ENCODE measurements at places on chromosomes 7 and 10.

GRCh38 chr10:110221721-110222261 lies 14.4 kb downstream of the MXI1 start:
- DNase-seq, result no peak

DNA sequence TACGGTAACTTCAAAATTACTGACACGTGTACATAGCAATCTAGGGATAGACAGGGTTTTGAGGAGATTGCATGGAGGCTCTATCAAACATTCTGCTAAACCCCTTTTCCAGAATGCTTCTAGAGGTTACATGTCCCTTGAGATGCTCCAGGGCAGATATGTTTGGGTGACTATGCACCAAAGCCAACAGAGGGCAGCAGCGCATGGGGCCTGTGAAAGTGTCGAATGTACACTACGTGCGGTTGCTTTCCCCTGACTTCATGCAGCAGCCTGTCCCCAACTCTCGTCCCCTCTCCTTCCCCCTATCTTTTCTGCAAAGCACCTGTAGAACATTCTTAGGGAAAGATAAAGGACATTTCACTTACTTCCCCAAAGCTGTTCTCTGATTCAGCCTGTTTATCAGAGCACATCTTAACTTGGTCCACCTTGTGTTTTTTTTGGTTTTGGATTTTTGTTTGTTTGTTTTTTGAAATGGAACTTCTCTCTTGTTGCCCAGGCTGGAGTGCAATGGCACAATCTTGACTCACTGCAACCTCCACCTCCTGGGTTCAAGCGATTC lies 90.2 kb downstream of the UBE3C start:
- DNase-seq, result no peak

GRCh38 chr7:139099172-139099947 lies 10.2 kb downstream of the ZC3HAV1 start:
- DNase-seq, result no peak

DNA sequence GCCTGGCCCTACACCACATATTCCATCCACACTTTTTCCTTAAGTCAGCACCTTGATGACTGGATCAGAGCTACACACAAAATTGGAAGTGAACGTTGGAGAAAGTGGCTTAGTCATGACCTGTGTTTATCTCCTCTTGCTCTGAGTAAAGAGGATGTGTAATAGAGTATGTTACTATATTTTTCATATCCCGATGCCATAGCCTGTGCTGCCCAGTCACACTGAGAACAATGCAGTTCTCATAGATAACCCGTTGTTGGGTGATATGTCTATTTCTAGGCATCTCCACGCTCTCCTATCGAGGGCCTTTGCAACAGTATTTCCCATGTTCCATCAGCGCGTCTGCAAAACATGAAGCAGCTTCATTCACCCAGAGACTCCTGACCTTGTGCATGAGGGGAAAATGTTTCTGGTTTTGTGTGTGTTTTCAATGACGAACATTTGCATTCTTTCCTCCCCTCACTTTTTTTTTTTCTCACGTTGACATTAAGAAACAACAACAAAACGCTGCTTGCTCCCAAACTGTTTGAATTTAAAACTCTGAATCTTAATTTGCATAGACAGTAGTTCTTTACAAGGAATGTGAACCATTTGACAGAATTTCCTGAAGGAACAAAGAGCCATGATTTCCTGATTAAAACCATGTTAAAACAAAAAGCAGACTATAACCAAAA lies 43.4 kb downstream of the GRK5 start:
- no peak for DNase-seq

DNA sequence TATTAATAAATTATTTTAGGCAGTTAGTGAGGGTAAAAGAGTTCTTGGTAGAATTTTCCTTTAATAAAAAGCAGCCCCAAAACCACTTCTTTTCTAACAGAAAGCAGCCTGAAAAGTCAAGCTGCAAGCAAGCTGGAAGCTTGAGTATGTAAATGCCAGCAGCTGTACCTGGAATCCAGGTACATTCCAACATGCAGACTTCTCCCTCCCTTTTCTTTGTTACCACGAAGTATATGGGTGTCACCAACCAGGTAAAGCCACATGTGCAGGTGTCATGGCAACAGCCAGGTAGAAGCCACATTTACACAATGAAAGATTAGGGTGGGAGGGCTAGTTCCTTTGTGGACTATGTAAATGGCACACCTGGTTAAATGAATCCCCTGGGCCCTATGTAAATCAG lies 114.6 kb downstream of the EPC1 start:
- no peak for DNase-seq

- DNase-seq, result no peak
Observed at GRCh38 chr7:128100225-128100948, 69.2 kb upstream of the LRRC4 start.

GRCh38 chr7:30697719-30698460 lies 15.6 kb upstream of the CRHR2 start:
- no peak for DNase-seq

DNA sequence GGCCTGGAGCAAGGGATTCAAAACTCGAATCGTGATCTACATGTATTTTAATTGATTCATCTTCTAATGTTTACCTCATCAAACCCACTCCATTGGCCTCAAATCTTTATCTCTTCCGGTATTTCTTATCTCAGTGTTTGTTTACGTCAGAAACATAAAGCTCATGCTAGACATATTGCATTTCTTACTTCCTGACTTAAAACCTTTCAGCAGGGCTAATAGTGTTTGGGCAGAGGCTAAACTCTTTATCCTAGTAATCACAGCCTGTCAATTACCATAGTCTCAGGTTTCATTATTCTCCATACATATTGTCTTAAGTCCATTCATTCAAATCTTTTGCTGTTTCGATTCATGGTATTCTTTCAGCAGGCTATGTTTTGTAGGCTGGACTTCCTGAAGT lies 81.3 kb upstream of the AGR3 start:
- no peak for DNase-seq

GRCh38 chr7:50153148-50153547 lies 60.1 kb upstream of the ZPBP start:
- DNase-seq, result no peak

- DNase-seq, result no peak
Observed at GRCh38 chr10:14397066-14397465, 66.3 kb upstream of the FRMD4A start.

GRCh38 chr10:21985541-21985940 lies 18.0 kb downstream of the DNAJC1 start:
- no peak for DNase-seq

DNA sequence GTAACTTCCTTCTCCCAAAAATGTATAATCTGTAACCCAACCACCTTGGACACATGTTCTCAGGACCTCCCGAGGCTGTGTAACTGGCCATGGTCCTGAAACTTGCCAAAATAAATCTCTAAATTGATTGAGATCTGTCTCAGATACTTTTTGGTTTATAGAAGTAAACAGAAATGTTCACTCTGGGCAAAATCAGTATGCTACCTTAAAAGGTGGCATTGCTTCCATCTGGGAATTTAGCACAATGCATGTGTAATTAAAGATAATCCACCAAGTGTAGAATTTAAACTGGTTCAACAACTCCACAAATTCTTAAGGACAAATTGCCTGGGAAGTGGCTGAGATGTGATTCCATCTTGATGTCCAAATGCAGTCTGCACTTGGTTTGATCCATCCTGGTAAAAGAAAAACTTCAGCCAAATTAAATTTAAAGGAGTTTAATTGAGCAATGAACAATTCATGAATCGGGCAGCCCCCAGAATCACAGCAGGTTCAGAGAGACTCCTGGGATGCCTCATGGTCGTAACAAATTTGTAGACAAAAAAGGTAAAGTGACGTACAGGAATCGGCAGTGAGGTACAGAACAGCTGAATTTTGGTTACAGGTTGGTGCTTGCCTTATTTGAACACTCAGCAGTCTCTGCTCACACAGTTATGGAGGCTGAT lies 102.6 kb upstream of the PFKP start:
- no peak for DNase-seq

- no peak for DNase-seq
Observed at GRCh38 chr10:11341283-11341960, 270.0 kb downstream of the USP6NL start.

- DNase-seq, result no peak
Observed at GRCh38 chr10:84876116-84876999, 548.0 kb downstream of the CCSER2 start.

GRCh38 chr7:158130023-158130409 lies 457.6 kb downstream of the PTPRN2 start:
- no peak for DNase-seq

DNA sequence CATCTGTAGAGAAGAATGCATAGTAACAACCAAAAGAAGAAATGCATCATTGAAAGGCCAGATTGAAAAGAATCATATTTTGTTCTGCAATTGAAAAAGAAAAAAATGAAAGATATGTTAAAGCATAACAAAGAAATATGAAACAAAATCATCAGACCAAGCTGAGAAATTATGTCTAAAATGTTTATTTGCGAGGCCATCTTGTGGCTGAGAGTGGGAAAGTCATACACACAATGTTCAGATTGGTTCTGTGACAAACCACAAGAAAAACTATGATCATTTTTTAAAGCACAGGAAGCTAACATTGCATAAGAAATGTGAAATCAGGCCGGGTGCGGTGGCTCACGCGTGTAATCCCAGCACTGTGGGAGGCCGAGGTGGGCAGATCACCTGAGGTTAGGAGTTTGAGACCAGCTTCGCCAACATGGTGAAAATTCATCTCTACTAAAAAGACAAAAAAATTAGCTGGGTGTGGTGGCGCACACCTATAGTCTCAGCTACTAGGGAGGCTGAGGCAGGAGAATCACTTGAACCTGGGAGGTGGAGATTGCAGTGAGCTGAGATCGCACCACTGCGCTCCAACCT lies 36.6 kb downstream of the ABCB5 start:
- DNase-seq, result no peak

- DNase-seq, result no peak
Observed at GRCh38 chr7:102814025-102814471, 65.2 kb downstream of the FAM185A start.

- no peak for DNase-seq
Observed at GRCh38 chr10:6654571-6654970, 74.5 kb upstream of the PRKCQ start.

GRCh38 chr7:100091411-100092181 lies 2.8 kb downstream of the COPS6 start:
- no peak for DNase-seq

GRCh38 chr10:124738441-124738840 lies 5.7 kb downstream of the FAM53B start:
- no peak for DNase-seq

DNA sequence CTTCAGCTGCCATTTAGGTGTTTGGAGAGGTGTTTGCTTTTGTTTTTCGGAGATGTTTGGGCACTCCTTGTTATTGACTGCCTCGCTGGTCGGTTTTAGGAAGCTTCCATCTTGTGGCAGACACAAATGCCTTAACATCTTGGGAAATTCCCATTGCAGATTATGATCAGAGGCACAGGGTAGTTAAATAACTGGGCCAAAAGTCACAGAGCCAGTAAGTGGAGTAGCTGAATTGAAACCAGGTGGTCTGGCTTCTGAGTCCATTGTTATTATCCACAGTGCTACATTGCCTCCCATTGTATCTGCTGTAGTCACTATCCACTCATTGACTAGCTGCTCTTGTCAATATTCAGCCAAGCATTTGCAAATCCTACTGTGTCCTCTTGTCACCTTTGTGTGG lies 138.2 kb upstream of the PLPP4 start:
- no peak for DNase-seq

GRCh38 chr10:32538256-32538655 lies 92.3 kb downstream of the CCDC7 start:
- DNase-seq, result no peak

GRCh38 chr10:73432646-73433537 lies 469 bp downstream of the MSS51 start:
- no peak for DNase-seq

DNA sequence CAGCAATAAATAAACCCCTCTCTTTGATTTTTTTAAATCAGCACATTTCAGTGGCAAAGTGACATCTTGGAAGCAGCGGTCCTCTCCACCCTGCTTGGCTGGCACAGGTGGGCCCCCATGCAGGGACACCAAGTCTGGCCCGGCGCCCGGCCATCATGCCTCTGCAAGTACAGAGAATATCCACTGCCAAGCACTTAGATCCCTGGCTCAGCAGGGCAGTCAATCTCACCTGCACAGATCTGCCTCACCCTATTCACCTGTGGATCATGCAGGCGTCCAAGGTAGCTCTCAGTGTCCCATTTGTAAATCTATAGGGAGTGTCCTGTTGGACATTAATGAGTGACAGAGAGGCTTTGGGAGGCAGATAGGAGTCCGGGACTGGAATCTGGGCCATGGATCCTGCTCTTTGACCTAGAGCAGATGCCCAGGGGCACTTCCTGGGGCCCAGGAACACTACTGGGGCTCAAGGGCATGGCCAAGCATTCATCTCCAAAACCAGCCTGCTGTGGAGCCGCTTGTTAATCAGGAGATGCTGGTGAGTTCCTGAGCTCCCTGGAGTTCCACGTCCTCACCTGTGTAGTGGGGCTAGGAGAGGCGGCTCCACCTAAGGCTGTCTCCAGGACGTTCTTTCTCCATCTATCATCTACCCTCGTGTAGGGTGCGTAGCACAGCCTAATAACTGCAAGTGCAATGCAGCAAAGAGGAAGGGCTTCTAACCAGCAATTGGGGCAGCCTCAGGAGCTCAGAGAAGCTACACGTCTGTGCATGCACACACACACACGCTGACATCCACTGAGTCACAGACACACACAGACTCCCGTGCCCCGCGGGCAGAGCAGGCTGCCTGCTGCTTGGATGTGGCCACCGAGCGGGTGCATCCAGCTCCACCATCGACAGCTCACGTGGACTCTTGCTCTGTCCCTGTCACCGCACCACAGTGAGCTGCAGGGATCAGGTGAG lies 123.6 kb downstream of the OAT start:
- DNase-seq, result no peak

GRCh38 chr10:89301721-89302445 lies at the start of gene IFIT2:
Gene IFIT2, plus strand, starts transcription at chr10:89302046. Its CDS starts 78 bp downstream, at chr10:89302124.
- DNase-seq, result no peak

DNA sequence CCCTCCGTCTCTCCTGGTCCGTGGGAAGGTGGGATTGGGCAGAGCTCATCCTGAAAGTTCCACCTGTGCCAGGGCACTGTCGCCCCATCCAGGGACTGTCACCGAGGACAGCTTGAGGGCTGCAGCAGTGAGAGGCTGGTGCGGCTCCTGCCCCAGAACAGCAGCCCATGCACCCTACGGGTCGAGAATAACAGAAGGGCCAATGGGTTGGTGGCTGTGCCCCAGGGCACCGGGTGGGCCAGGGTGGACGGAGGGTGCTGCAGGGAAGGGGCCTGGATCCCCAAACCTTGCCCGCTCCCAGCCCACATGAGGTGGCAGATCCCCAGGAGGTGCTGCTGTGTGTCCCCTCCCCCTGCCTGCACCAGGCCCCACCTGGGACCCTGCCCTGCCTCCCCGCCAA lies 23.9 kb downstream of the UNCX start:
- DNase-seq, result no peak

GRCh38 chr7:140330128-140330527 lies 68.2 kb downstream of the SLC37A3 start:
- no peak for DNase-seq

- DNase-seq, result no peak
Observed at GRCh38 chr7:152014722-152015121, 10.8 kb upstream of the GALNT11 start.

GRCh38 chr10:96656839-96657238 lies 63.5 kb downstream of the PIK3AP1 start:
- no peak for DNase-seq

DNA sequence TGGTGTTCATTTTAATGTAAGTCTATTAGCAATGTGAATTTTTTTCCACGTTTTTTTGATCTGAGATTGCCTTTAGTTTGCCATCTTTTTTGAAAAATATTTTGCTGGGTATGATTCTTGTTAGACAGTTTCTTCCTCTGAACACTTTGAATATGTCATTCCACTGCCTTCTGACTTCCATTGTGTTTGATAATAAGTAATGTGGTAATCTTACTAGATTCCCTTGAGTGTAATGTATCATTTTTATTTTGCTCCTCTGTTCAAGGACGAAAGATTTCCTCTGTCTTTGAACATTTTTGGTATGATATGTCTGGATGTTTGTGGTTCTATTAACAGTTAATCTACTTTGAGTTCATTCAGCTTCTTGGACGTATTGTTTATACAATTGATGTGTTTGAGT lies 371.4 kb downstream of the SUGCT start:
- DNase-seq, result no peak
